ENCODE measurements at places on chromosomes 16 and 17.

DNA sequence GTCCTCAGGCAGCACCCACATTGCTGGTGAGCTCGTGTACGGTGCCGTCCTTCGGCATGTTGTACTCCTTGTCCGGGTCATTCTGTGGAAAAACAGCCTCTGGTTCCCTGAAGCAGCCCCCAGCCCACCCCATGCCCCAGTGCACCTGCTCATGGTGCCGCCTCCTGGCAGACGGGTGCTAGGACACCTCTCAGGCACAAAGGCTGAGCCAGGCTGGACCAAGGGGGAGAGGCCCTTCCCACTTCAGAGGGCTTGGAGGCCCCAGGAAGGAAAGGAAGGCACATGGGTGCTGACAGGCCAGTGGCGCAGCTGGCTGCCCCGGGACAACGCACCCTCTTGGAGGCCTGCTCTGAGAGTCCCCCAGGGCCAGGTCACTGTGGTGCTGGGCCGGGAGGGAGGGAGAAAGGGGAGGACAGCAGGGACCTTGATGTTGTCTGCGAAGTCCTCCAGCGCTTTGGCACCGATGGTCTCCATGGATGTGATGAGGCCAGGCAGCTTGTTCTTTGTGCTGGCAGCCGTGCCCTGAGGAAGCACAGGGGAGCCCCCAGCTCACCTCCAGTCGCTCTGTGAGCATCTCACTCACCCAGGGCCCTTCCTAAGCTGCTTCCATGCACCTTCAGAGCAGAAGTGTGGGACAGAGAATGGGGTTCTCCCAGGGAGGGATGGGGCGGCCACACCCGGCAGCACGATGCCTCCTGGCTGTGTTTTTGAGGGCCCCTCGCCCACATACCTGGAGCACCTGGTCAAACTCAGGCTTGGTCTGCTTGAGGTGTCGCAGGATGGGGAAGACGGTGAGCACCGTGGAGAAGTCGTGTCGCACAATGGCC lies 9.3 kb downstream of the ZACN start:
- no peak for DNase-seq

- no peak for DNase-seq
These were observed 41.0 kb downstream of the TOM1L2 start for GRCh38 chr17:17931159-17931558.

GRCh38 chr17:13770702-13771101 lies 169.0 kb upstream of the HS3ST3A1 start:
- no peak for DNase-seq

GRCh38 chr17:76333673-76334505 lies 19.8 kb downstream of the PRPSAP1 start:
- no peak for DNase-seq

- no peak for DNase-seq
These were observed 136.6 kb downstream of the ENGASE start for GRCh38 chr17:79211061-79211770.

Measured in KG1 (cell line).